ENCODE measurements at places on chromosomes 2 and 18. TPM values are rescaled to one million over a fixed set of nuclear protein-coding genes. Genes with fewer than 3 reads are reported as not detected.

Gene SAG
- total RNA-seq: not detected

Gene HOXD4
- 0.82 TPM for total RNA-seq

Gene RPL31
- total RNA-seq: 1,987 TPM

Gene MEMO1
- total RNA-seq: 79.2 TPM

Gene RAB12
- 45.4 TPM for total RNA-seq

Gene CROCC2
- total RNA-seq: not detected

Gene SRD5A2
- total RNA-seq: not detected

Gene CCBE1
- 39.0 TPM for total RNA-seq

Gene LAMA3
- total RNA-seq: 2,643 TPM

Gene PARD6G
- 18.0 TPM for total RNA-seq

Gene CKAP2L
- total RNA-seq: 30.1 TPM

Gene HES6
- 3.2 TPM for total RNA-seq

Gene LONRF2
- total RNA-seq: not detected

Gene RGPD6
- total RNA-seq: 12.6 TPM

Gene NOP58
- 95.8 TPM for total RNA-seq

Gene C1GALT1C1L
- 0.11 TPM for total RNA-seq

Gene OTOS
- not detected for total RNA-seq
